H9 (cell line): ENCODE measurements at places on chromosomes 6 and 20.

DNA sequence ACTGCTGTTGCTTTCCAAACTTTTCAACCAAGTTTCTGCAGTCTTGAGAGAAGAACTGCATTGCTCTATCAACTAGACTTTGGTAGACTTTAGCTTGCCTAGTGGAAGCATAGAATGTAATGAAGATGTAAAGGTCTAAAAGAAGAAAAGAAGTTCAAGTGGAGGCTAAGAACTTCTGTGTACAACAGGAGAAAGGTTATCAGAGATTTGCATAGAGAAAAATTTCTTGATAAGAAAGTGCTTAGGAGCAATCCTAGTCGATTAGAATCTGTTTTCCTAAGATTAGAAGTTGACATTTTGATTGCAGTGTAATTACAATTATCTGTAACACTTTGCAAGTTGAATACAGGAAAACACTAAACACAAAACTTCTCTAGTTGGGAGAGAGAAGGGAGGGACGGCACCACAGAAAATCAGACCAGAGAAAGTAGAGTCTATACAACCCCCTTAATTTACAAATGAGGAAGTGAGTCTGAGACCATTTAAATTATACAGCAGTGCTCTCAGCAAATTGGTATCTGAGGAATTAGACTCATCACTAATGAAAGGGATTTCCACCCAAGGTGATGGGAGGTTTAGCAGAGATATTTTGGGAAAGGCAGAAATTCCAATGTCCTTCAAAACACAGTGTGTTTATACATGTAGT lies 194.3 kb upstream of the MARCKS start:
- no peak for DNase-seq

DNA sequence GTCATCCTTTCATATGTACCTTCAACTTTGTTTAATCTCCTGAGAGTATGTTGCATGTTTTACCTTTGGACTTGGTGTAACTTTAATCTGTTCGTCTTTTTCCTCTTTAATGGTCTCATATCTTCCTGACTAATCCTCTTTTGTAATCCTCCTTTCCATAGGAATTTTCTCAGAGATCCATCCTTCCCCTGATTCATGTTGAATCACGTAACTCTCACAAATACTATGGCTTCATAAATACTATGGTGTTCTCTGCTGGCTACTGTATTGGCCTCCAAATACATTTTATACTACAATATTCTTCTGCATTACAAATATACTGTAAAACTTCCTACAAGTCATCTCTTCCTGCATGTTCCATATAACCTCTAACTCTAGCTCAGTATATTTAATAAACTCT lies 317.7 kb upstream of the ADGRB3 start:
- no peak for DNase-seq

- DNase-seq: peak; percentile 36
Observed at GRCh38 chr6:166005944-166006899, 161.4 kb downstream of the TBXT start.

DNA sequence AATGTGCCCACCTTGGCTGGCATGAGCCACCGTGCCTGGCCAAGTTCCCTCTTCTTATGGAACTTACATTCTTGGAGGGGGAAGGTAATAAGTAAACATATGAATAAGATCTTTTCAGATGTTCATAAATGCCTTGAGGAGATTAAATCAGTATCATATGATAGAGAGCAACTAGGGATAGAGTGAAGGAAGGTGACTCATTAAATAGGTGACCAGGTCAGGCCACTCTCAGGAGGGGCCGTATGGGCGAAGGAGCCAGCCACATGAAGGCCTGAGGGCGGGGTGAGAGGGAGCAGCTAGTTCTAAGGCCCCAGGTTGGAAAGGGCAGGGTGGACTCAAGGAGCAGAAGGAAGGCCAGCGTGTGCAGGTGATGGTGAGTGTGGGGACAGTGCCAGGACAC lies 91.1 kb downstream of the UST start:
- no peak for DNase-seq

- DNase-seq: no peak
Observed at GRCh38 chr20:37382482-37383120, 36.7 kb downstream of the SRC start.

- no peak for DNase-seq
Observed at GRCh38 chr20:9985281-9985680, 49.5 kb upstream of the ANKEF1 start.

DNA sequence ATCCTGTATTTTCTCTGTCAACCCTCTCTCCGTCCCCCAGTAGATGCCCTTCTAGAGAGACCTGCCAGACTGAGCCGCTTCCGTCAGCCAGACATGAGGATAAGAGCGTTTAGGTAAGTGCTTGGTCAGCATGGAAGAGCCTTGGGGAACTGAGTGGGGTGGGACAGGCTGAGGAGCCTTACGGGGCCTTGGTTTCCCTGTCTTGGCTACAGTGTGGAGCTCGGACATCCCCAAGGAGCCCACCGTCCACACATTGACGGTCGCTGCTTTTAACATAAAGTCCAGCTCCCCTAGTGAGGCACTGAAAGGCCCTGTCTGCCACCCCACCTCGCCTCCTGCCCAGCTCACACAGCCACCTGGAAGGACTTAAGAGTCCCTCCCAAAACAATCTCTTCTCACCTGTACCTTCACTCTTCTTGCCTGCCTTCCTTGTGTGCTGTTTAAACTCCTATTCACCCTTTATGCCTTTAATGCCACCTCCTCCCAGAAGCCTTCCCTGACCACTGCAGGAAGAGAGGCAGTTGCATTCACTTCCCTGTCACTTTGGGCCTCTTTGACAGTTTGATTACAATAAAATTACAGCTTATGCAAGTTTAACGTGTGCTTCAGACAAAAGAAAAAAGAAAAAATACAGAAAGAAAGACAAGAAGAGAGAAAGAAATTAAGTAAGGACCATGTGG lies 42.3 kb downstream of the PDYN start:
- no peak for DNase-seq

GRCh38 chr20:19275038-19275629 lies 62.7 kb downstream of the SLC24A3 start:
- DNase-seq: no peak

- DNase-seq: no peak
Observed at GRCh38 chr6:143333081-143333480, 117.4 kb downstream of the ADAT2 start.

DNA sequence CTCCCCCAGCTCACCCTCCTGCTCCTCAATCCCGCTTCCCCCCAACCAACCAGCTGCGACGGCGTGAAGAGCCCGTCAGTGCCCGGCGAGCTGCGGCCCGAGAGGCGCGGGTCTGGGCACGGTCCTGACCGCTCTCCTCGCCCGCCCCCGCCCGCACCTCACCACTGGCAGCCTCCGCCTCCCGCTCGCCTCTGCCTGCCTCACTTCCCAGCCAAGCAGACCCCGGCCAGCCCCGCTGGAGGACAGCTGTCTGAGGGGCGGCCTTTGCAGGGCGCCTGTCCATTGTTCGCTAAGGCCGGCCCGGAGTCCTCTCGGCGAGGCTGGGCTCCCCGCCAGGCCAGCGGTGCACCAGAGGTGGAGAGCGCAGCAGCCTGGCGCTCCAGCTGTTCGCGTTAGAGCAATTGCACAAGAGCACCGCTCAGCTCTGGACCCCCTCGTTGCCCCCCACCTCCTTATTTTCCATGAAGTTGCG lies 1.3 kb downstream of the SOBP start:
- peak; percentile 64 for DNase-seq

DNA sequence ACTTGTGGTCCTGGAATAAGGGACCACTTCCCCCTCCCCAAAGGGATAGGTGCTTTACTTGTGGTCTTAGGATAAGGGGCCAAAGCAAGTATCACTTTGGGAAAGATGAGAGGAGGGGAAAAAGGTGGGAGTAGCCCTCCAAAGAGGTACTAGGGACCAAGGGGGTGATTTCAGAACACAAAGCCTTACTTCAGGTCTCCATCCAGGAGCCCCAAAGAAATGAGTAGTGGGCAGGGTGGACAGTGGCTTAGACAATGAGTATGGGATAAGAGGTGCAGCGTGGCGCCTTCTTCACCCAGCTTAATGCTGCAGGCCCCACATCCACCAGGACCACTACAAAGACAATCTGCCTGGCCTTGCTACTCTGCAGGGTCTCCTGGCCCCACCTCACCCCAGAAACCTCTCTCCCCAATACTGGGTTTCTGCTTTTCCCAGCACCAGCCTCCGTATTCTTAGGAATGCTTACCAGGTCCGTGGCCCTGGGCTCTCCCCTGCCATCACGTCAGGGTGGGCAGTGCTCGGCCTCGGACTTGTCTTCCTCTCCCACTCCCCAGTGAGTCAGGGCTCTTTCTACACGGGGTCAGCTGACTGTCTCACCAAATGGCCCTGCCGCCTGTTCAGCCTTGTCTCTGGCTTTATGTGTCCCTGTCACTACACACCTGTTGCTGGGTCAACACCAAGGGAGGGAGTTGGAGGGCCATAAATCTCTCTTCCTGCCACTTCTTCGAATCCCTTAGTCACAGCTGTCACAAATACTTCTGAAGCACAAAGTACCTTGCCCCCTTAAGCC lies 3.1 kb downstream of the NNAT start:
- DNase-seq: no peak

DNA sequence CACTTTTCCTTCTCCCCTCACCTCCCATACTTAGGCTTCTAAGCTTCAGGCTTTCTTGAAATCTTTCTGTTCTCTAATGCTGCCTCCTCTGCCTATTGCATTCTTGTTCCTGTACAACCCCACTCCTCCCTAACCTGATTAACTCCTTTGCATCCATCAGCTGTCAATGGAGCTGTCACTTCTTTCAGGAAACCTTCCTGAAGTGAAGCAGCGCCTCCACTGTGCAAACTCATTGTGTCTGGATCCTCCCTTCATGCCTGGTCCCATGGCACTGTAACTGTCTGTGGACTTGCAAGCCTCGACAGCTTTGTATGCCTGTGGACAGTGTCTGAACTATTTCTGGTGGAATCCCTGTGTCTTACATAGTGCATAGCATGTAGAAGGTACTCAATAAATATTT lies 185.0 kb downstream of the HS3ST5 start:
- DNase-seq: no peak

- DNase-seq: no peak
Observed at GRCh38 chr6:155084431-155085123, 89.5 kb downstream of the TIAM2 start.

- no peak for DNase-seq
Observed at GRCh38 chr6:120303527-120303926, 954.0 kb upstream of the MAN1A1 start.

GRCh38 chr20:36385503-36385902 lies 79.4 kb downstream of the DLGAP4 start:
- DNase-seq: no peak

GRCh38 chr6:85006362-85006761 lies 242.0 kb upstream of the TBX18 start:
- no peak for DNase-seq

DNA sequence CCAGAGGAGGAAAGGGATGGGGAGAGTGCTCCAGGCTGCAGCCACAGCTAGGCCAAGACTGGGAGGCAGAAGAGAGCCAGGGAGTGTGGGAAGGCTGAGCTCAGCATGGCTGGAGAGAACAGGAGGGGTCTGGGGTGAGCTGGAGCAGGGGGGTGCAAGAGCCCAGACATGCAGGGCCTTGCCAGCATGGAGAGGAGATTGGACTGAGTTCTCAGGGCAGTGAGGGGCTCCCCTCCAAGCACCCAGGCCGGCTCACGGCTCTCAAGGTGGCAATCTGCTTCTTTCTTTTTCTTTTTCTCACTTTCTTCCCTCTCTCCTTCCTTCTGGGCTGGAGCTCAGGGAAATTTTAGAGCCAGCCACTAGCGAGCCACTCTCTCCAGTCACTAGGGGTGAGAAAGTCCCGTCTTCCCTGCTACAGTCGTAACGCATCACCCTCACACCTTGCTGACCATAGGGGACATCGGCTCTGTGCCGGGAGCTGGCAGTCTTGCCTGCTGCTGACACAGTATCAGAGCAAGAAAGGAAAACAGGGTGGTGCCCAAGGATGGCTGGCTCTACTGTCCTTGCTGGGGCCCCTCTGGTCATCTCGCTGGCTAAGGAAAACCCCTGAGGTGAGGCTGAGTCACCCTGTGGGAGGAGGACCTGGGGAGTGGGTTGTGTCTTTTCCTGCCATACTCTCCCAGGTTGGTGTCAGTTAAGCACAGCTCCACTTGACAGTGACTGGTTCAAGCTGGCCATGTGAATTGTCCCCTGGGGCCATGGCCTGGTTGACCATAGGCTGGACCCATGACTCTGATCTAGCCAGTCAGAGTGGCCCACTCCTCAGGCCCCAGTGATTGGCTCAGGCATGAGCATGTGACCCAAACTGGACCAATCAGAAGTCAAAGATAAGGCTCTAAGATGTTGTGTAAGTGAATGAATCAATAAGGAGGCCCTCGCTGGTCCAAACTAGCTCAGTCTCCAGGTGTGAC lies 135.1 kb upstream of the PMEPA1 start:
- peak; percentile 17 for DNase-seq

GRCh38 chr6:121333196-121333595 lies 1.1 kb downstream of the TBC1D32 start:
- DNase-seq: no peak

- DNase-seq: no peak
Observed at GRCh38 chr6:79269877-79270276, 35.4 kb upstream of the HMGN3 start.

DNA sequence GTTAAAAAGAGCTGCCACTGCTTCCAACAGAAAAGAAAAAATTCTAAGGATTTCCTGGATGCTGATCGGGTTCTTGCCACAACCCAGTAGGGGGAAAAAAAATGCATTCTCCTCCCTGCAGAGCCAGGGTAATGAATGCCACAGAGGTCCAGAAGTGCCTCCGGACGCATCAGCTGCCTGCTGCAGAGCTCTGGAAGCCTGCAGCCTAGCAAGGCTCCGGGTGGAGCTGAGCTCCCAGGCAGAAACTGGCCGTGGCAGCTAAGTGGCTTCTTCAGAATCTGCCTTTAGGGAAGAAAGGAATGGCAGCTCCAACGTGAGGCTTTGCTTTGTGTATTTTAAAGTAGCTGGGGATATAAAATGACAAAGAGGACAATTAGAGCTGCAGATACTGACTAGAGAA lies 155.0 kb downstream of the CFAP61 start:
- DNase-seq: peak; percentile 52

DNA sequence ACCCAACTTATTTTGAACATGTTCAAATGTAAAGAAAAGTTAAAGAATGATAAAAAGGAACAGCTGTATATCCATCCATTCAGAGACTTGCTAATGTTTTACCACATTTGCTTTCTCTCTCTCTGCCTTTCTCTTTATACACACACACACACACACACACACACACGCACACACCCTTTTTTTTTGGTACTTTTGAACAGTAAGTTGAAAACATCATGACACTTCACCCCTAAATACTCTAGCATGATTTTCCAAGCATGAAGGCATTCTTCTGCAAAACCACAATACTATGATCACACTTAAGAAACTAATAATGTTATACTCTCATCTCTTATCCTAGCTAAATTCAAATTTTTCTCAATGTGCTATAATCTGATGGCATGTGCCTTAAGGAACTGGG lies 192.3 kb downstream of the UTRN start:
- no peak for DNase-seq

- no peak for DNase-seq
Observed at GRCh38 chr6:117549611-117550010, 52.7 kb downstream of the GOPC start.

DNA sequence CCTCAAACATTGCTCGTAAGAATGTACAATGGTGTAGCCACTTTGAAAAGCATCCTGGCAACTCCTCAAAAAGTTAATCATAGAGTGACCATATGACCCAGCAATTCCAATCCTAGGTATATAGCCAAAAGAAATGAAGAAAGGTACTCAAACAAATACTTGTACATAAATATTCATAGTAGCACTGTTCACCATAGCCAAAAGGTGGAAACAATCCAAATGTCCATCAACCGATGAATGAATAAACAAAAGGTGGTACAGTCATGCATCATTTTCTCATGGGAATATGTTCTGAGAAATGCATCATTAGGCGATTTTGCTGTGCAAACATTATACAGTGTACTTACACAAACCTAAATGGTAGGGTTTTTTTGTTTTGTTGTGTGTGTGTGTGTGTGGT lies 74.4 kb upstream of the TBC1D7 start:
- DNase-seq: no peak

- DNase-seq: no peak
Observed at GRCh38 chr6:36526066-36526465, 21.2 kb downstream of the STK38 start.
